ENCODE measurements at places on chromosomes 7 and 10.

GRCh38 chr10:69270990-69271389 lies 7.3 kb upstream of the HK1 start:
- no peak for DNase-seq

DNA sequence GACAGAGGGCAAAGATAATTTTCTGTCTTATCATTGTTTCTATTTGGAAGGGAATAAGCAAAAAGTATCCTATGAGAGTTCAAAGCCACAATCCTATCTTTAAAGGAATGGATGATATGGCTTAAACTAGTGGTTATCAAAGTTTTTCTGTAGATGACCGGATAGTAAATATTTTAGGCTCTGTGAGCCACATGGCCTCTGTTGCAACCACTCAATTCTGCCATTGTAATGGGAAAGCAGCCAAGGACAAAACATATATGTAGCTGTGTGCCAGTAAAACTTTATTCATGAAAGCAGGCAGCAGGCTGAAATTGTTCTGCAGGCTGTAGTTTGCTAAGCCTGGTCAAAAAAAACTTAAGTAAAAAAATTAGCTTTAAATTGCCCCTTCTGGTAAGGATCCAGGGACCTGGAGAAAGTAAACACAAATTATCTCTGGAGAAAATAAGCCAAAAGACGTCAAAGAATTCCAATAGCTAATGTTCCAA lies 73.3 kb downstream of the THSD7A start:
- DNase-seq = no peak

GRCh38 chr7:41792120-41792519 lies 89.2 kb upstream of the INHBA start:
- no peak for DNase-seq

DNA sequence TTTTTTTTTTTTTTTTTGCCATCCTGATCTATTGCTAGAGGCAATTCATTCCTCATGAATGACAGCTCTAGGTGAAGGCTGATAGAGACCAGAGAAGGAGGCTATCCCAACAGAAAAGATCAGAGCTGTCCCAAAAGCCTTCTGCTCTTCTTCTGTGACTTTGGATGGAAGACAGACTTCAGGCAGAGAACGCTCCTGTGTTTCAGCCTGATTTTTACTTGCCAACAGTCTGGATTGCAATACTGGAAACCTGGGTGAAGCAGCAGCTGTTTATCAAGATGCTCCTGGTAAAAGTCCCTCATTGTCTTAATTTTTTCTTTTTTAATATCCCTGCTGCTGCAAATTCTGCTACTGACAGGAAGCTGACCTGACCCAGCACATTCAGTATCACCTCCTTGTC lies 219.5 kb downstream of the CCDC3 start:
- no peak for DNase-seq

GRCh38 chr7:66921396-66921917 lies 432 bp downstream of the TMEM248 start:
- no peak for DNase-seq

- DNase-seq = no peak
These were observed 14.4 kb upstream of the SPRN start for GRCh38 chr10:133438711-133439273.

- DNase-seq = no peak
These were observed 16.8 kb downstream of the OSBPL3 start for GRCh38 chr7:24963218-24963617.

DNA sequence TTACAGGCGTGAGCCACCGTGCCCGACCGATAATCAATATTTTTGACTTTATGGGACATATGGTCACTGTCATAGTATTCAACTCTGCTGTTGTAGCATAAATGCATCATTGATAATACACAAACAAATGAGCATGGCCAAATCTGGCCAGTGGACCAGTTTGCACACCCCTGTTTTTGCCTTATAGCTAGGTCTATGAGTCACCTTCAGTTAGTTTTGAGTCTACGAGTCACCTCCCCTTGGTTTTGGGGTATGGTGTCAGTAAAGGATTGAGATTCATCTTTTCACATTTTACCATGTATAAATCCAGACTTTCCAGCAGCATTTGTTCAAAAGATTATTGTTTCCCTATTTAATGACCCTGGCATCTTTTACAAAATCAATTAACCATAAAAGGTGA lies 362.5 kb upstream of the NRP1 start:
- no peak for DNase-seq

- no peak for DNase-seq
These were observed 1.4 kb downstream of the RPS24 start for GRCh38 chr10:78035025-78035424.

- no peak for DNase-seq
These were observed 43.4 kb upstream of the PRSS58 start for GRCh38 chr7:142301299-142301698.

GRCh38 chr7:140650367-140650766 lies 9.8 kb upstream of the DENND2A start:
- DNase-seq = no peak

GRCh38 chr7:100949227-100949932 lies at the start of gene MUC3A:
Gene MUC3A (plus strand): TSS chr7:100949534. CDS start chr7:100949625, 91 bp downstream.
- DNase-seq = no peak

- no peak for DNase-seq
These were observed 241.6 kb downstream of the NSUN6 start for GRCh38 chr10:18409599-18410397.

DNA sequence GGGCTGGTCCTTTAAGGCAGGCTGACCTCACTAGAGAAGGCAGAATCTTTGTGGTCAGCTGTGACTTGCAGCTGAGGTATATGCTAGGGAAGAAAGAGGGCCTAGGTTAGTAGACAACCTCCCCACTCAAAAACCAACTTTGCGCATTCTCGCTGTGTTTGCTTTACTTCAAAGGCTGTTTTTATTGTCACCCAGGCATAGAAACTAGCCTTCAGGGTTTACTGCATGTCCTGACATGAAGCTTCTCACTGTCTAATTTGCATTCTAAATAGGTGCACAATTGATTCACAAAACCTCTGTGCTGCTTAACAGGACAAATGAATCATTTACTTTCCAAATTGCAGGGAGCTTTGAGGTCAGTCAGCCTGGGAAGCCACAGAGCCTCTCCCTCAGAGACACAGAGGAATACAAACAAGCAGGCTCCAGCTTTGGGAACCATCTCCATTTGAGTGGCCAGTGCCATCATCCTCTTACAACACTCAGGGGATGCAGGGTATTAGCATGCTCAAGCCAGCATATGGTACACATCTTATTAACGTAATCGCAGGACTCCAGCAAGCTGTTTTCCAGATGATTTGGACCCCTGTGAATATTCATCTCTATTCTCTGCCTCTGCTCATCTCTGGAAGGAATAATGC lies 596.4 kb upstream of the GHITM start:
- no peak for DNase-seq

DNA sequence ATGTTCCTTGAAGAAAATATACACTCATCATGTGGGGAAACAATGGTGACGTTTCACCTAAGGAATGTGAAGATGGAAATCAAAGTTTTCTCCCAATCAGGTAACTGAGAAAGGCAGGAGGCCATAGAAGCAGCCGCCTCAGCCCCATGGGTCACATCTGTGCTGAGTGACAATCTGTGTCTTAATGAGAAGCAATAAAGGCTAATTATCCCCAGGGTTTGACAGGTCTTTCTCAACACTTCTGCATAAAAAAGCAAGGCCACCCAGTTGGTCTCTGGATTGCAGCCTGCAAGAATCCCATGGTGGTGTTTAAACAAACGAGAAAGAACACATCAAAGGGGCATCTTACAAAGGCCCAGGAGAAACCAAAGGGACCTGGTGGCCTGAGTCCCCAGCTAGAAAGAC lies 91.1 kb upstream of the TNS3 start:
- no peak for DNase-seq

- no peak for DNase-seq
These were observed 6.9 kb downstream of the NOLC1 start for GRCh38 chr10:102159051-102159597.

DNA sequence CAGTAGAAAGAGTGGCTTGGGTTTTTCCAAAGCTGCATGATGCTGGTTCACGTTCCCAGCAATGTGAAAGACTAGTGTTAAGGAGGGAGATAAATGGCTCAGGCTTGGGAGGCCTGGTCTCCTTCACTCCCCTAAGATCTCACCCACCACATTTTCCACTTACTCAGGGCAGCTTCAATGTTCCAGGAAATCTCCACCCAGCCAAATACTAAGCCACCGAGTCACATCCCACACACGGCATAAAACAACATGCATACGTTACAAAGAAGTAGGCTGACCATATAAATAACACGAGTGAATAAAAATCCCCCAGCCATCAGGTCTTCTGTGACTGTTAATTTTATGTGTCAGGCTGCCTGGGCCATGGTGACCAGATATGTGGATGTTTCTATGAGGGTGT lies 303.5 kb downstream of the SFMBT2 start:
- DNase-seq = no peak

GRCh38 chr7:128939075-128939860 lies 1.5 kb downstream of the IRF5 start:
- no peak for DNase-seq

DNA sequence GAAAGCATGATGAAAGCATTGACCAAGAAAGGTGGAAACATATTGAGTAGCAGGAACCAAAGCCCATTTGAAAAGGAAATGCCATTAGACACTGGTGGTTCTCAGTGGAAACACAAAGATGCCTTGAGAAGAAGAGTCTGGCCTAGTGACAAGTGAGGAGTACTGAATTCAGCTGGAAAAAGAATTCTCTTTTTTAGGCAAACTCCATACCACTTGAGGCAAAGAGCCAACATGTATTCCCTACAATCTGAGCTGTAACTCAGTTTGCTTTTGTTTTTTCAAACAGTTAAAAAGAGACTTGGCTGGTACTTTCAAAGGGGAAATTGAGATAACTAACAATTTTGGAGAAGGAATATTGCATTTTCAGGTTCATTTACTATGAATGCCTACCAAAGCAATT lies 624.0 kb downstream of the NRG3 start:
- DNase-seq = no peak

DNA sequence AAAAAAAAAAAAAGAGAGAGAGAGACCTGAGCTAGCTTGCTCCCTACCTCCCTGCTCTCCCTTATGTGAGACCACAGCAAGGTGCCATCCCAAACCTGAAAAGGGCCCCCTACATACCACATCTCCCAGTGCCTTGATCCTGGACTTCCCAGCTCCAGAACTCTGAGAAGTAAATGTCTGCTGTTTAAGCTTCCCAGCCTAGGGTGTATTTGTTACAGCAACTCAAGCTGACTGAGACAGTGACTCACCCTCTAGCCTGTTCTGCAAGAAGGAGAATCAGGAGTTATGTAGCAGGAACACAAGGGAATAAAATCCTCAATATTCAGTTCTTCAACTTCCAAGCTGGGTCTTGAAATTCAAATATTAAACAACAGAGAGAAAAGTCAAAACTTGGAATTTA lies 52.1 kb upstream of the TMEM72 start:
- DNase-seq = no peak

GRCh38 chr7:59079-60016 lies 133.0 kb upstream of the FAM20C start:
- no peak for DNase-seq

DNA sequence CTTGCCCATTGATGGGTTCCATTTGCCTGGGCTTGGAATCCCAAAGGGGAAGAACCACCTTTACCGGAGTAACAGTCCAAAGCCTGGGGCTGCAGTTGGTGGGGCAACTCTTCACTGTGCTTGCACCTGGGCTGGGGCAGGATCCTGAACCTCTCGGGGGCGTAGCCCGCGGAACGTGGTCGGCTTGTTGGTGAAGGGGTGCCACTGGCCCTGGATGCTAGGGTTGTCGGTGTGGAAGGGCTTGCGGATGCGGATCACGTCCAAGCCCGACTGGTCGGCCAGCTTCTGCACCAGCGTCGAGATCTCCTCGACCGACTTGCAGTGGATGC lies 710 bp downstream of the MRPL43 start:
- no peak for DNase-seq

All from NCI-H2107 (cell line).